ENCODE measurements at places on chromosomes 11 and 22.

GRCh38 chr11:117017456-117017855 is 80.8 kb downstream of the SIK3 start:
- DNase-seq: no peak

- no peak for DNase-seq
Measured at GRCh38 chr11:105856954-105857353, 165.1 kb downstream of the MSANTD4 start.

DNA sequence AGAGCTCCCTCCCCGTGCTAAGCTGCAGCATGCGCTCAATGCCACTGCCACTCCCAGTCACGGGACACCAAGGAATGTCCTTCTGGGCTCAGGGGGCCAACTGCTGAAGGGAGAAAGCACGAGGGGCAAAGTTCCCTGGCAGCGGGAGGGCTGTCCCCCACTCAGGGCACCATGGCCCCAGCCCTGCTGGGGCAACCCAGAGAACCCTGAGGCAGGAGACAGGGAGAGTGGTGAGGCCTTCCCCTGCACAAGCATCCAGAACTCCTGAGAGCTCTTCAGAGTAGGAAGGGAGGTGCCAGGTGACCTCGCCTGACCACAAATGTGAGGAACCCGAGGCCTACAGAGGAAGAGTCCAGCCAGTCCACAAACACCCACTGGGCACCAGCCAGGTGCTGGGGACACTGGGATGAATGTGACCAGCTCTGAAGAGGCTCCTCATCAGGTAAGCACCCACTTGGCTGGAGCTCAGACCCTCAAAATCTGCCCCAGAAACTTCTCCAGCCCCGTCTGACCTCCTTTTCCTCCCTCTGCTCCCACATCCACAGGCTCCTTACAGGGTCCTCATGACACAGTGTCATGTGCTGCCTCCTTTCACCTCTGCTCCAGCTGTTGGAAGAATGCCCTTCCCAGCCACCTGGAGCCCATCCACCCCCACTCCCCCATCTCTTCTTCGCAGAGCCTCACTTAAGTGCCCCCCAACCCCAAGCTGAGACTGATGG is 15.6 kb downstream of the GDPD5 start:
- no peak for DNase-seq

DNA sequence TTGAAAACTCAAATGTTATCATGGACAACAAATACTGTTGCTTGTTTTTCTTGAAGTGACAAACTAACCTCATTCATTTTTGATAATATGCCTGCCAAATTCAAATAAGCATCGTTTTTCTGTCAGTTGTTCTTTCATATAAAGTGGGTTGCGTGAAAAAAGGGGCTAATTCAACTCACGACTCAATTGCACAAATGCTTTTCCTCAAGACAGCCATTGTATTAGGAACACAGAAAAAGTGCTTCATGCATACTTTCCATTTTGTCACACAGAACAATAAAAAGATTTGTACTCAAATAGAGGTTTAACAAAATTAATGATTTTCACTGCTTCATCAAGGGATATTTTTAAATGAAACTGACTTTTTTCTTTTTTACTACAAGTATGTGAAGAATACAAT is 94.6 kb upstream of the ALKBH3 start:
- DNase-seq: no peak

DNA sequence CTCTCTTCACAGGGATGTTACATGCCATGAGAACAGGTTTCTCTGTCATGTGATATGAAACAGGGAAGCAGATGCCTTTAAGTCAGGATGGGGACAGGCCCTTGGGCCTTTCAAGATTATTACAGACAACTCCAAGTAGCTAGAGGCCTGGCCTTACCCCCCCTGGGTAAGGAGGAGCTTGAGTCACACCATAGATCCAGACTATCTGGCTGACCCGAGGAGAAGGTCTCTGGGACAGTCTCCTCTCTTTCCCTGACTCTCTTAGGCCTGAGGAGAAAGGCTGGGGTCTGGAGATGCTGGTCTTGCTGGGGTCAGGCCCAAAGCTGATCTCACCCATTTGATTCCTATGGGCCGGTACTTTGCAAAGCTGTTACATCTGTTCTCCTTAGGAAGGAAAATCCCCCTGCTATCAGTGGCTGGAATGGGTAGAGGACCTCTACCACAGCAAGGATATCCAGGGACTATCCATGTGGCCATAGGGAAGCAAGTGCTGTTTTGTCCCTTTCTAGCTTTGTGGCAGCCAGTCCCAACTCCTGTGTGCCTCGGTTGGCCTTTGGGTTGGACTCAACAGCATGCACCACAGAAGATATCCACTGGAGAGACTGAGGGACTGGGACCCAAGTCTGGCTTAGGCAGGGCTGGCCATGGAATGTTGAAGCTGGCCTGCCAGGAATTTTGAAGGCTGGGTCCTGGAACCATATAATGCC is 25.2 kb downstream of the RELT start:
- no peak for DNase-seq

GRCh38 chr11:85826116-85826855 is 15.3 kb upstream of the SYTL2 start:
- DNase-seq: no peak

- DNase-seq: no peak
Measured at GRCh38 chr11:40544162-40544561, 915.3 kb downstream of the LRRC4C start.

DNA sequence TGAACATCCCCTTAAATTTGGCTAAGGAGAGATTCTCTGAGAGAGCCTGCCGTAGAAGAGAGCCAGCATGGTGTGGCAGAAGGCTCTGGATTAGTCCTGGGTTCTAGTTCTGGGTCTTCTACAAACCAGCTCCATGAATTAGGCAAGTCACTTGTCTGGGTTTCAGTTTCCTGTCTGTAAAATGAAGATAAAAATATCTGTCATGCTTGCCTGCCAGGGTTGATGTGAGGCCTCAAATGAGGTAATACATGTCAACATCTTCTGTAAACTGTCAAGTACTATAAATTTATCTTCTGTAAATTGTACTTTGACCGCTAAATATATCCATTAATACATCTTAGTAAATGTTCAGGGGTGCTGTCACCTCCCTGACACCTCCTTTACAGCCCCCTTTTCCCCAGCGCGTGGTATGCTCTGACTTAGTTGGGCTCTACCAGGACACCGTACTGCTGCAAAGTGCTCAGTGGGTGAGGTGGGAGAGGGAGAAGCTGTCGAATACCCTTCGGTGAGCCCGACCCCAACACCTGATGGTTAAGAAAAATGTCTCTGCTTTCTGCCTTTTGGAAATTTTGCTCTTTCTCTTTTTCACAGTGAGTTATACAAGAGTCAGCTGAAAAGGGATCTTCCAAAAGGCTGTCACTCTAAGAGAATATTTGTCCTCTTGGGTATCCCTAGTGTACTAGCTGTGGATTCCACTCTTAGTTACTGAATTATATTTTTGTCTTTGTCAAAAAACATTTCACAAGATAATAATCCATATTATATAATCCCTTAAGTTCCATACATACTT is 15.0 kb downstream of the RBX1 start:
- no peak for DNase-seq

GRCh38 chr22:43980996-43981395 is 25.8 kb downstream of the SAMM50 start:
- no peak for DNase-seq

DNA sequence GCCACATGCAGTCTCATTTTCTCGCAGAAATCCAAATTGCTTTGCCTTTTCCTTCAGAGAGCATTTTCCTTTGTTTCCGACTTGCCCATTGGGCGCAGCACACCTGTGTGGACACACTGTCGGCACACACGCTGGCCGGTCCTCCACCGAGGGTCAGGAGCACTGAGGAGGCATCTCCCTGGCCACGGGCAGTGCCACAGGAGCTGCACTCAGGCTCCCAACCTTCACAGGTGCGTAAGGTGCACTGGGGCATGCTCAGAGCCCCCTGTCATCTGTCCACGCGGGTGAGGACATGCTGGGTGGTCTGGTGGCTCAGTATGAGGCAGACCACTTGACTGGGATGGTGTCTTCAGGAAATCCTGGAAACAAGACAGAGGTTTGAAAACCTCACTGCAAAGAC is 779.1 kb downstream of the BRD1 start:
- no peak for DNase-seq

DNA sequence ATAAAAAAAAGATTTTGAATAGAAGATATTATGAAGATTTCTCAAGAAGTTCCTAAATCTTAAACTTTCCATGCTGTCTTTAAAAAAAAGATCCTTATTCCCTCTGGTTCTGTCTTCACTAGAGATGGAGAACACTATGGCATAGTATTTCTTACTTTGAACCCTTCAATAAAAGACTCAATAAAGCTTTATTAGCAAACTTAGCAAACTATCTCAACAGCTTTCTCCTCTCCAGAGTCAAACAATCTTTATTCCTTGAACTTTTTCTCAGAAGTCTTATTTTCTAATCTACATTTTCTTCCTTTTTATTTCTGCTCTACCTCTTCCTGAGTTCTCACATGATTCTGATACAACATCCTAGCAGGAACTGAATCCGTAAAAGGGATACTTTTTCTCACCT is 21.8 kb upstream of the P4HA3 start:
- no peak for DNase-seq

- no peak for DNase-seq
Measured at GRCh38 chr11:105838668-105839384, 183.2 kb downstream of the MSANTD4 start.

Measured in iPS DF 19.7 (cell line).